ENCODE measurements at places on chromosomes 2 and 18.

GRCh38 chr2:142629193-142629592 lies 248.3 kb upstream of the KYNU start:
- no peak for DNase-seq

DNA sequence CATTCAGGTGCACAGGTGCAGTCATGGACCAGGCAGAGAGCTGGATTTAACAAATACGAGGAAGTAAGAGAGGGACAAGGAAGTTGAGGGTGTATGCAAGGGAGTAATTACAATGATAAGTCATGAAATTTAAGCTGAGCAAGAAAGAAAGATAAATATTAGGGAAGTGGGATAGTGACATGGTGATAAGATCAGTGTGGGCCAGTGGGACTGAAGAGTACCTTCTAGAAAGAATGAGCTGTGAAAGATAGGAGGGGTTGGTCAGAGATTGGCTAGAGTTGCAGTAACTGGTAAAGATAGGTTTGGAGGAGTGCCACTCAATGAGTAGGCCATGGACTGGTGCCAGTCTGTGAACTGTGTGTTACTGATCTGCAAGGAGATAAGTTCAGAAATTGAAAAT lies 200.8 kb upstream of the SIX3 start:
- DNase-seq = peak; percentile 47

GRCh38 chr18:63590373-63590772 lies 3.2 kb downstream of the SERPINB13 start:
- DNase-seq = no peak

DNA sequence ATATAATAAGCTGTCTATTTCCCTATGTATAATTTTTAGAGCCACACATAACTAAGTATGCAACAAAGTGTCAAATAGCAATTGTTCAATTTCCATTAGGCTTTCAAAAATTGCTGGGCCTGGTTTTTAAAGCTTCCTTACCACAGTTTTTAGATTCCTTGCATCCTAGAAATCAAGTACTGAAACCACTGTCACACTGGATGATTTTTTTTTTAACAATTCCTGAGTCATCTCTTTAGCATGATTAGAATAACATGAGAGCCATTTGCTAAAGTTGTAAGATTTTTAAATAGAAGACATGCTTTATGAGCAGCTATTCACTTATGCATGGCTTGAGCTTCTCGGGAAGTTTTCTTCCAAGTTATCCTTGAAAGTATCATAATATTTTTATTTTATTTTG lies 319.5 kb upstream of the NXPH2 start:
- DNase-seq = no peak

- no peak for DNase-seq
These were observed 43.4 kb downstream of the PLEKHA3 start for GRCh38 chr2:178523596-178524134.

GRCh38 chr18:7953095-7953958 lies 386.2 kb downstream of the PTPRM start:
- DNase-seq = no peak

DNA sequence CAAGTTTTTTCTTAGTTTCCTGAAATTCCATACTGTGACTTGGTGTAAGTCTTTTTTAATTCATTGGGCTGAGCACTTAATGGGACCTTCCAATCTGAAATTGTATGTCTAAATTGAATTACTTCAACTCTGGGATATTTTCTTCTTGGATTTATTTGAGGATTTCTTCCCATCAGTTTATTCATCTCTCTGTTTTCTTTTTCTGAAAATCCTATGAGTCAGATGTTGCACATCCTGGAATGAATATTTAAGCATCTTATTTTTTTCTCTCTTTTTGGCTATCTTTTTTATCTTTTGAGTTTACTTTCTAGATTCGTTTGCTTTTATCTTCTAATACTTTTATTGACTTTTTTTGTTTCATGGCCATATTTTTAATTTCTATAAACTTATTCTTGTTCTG lies 55.4 kb upstream of the ACYP2 start:
- no peak for DNase-seq

DNA sequence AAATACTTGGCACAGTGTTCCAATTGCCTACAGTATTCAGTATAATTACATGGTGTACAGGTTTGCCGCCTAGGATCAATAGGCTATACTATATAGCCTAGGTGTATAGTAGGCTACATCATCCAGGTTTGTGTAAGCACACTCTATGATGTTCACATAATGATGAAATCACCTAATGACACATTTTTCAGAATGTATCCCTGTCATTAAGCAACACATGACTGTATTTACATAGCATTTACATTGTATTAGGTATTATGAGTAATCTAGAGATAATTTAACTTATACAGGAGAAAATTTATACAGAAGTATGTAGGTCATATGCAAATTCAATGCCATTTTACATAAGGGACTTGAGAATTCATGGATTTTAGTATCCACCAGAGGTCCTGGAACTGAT lies 35.4 kb downstream of the SCN7A start:
- DNase-seq = no peak

DNA sequence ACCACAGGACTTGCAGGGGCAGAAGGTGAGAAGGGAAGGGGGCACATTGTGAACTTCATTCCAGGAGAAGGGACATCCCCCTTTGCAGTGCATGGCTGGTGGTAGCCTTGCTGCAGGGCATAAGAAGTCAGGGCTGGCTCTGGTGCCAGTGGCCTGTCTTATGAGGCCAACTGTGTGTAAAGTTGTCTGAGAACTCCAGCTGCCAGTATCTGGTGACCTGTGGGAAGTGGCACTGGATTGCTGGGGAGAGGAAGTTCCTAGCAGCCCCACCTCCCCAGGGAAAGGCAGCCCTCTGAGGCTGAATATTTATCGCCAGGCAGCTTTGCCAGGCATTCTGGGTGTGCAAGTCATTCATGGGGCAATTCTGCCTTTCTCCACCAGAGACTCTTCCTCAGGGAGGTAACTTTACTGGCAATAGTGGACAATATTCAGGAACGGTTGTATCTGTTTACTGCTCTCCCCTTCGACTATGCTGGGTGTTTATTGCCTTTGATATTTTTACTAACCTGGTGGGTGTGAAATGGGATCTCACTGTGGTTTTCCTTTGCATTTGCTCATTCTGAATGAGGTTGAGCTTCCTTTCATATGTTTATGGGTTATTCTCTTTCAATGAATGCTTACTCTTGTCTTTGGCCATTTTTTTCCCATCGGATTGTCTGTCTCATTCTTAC lies 12.3 kb downstream of the TRPM8 start:
- no peak for DNase-seq

GRCh38 chr2:66665124-66665984 lies 230.4 kb downstream of the MEIS1 start:
- no peak for DNase-seq

DNA sequence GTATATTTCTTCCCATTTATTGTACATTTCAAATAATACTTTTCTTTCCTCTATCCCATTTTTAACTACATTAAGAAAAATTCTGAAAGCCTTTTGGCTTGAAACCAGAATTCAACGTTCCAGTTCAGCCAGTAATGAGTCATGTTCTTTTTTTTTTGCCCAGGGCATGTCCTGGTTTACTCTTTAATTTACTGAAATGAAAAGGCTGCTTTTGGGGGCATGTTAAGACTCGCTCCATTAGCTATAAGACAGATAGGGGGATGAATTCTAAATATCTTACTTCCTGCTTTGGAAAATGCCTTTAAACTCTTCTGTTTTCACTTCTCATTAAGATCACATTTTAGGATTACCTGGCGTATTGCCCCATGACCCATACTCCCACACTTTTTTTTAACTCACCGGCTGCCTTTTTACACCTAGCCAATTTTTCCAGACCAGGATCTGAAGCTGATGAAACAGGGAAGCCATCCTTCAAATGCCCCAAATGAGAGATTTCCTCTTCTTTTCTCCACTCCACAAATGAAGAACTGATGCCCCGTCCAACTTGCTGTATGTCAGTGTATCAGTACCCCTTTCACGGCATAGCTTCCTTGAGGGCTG lies 585 bp downstream of the ABCA12 start:
- no peak for DNase-seq

DNA sequence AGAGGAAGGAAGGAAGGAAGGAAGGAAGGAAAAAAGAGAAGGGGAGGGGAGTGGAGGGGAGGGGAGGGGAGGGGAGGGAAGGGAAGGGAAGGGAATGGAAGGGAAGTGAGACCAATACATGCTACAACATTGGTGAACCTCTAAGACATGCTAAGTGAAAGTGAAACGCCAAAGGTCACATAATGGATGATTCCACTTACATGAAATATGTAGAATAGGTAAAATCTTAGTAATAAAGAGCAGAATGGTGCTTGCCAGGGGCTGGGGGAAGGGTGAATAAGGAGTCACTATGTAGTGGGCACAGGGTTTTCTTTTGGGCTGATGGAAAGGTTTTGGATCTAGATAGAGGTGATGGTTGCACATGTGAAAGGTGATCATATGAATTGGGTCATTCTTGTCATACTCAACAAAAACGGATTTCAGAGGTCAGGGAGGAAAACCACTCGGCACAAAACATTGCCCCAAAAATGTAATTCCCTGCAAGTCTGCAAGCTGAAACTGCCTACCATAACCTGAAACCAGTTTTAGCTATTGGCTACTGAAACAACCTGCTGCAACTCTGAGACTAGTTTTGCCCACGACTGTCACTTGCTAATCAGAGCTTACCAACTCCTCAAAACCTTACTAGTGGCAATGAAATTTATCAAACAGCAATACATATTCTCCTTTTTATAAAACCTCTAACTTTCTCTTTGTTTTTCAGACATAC lies 59.2 kb downstream of the CCDC141 start:
- no peak for DNase-seq

- no peak for DNase-seq
These were observed 64.0 kb downstream of the TBR1 start for GRCh38 chr2:161480123-161480522.

DNA sequence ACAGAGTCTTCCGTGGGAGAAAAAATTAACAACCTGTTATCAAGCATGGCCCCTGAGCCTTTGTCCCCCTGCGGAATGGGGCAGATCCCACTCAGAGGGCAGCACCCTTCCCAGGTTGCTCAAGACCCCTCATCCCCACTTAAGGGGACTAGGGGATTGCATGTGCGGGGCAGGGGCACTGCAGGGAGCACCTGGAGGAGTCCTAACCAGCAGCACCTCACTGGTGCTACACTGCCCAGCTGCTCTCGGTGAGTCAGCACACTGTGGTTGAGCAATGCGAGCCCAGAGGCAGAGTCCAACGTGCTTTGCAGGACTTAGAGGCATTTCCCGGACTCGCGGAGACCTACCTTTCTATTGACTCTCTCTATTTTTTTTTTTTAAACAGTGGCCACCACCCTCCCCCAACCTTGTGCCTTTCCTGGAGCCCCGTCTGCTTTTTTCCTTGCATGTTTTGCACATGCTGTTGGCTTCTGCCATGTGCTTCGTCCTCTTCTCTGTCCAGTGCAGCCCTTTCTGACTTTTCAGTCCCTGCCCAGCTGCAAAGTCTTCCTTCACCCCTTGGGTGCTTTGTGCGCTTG lies 74.0 kb downstream of the IL1R2 start:
- DNase-seq = no peak
